ENCODE measurements at places on chromosomes 2 and 18.

GRCh38 chr2:224004105-224004695, 34.9 kb downstream of the SERPINE2 start:
- DNase-seq, result no peak

DNA sequence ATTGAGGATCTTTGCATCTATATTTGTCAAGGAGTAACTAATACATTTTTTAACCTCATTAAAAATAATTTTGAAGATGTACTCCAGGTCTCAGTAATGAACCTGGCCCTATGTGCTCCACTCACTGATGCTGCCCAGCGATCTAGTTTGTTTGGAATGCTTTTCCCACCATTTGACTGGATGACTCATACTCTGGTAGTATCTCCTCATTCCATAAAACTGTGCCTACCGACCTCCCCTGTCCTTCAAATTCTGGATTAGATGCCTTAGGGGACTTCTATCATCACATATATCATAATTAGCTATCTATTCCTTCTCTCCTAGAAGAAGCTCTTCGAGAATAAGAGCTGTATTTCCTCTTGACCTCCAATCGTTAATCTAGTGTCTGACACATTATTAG, 83.8 kb downstream of the FAM117B start:
- DNase-seq, result no peak

GRCh38 chr2:36165132-36165531, 190.4 kb upstream of the CRIM1 start:
- DNase-seq, result no peak

DNA sequence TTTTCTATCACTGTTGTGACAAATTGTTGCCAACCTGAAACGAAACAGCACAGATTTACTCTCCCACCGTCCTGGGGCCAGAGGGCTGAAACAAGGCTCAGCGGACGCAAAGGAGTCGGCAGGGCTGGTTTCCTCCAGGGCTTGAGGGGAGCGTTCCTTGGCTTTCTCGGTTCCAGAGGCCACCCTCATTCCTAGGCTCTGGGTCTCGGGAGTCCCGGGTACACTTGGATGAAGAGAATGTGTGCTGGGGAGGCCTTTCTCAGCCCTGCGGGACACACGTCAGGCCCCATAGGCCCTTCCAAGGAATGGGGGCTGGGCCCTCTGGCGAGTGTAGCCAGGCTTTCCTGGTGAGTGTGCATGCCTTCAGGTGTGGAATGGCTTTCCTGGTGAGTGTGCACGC, 287.3 kb upstream of the HS6ST1 start:
- DNase-seq, result no peak

GRCh38 chr2:171711351-171711750, 24.1 kb downstream of the DYNC1I2 start:
- DNase-seq, result no peak

DNA sequence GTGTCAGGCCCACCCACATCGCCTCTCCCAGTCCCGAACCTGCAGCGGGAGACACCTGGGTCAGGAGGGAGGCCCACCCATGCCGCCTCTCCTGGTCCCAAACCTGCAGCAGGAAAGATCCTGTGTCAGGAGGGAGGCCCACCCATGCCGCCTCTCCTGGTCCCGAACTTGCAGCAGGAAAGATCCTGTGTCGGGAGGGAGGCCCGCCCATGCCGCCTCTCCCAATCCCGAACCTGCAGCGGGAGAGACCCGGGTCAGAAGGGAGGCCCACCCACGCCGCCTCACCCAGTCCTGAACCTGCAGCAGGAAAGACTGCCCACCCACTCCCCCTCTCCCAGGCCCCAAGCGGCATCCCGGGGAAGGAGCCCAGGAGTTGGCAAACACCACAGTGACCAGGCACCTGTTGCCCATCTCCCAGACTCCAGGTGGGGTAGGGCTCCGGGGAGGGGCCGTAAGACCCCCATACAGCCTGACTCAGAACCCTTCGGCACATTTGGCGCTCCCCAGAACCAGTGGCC, 7.8 kb downstream of the SLC66A2 start:
- no peak for DNase-seq

- no peak for DNase-seq
These were observed 161.4 kb downstream of the RPIA start for GRCh38 chr2:88852753-88853402.

DNA sequence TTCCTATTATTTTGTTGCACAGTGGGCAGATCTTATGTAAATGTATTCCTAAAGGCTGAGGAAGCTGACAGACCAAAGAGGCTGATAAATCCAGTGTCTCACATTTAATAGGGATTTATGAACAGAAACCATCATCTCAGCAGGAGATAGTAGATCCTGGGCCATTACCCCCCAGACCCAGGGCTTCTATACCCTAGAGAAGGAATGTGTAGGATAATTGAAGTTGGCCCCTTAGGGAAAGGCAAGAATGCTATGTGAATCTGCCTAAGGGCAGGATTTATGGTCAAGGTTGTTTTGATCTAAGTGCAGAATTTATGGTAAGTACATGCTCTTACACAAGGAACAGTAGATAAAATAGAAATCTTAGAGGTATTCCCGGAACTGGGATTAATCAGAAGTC, 29.0 kb downstream of the RPL37A start:
- DNase-seq, result no peak

DNA sequence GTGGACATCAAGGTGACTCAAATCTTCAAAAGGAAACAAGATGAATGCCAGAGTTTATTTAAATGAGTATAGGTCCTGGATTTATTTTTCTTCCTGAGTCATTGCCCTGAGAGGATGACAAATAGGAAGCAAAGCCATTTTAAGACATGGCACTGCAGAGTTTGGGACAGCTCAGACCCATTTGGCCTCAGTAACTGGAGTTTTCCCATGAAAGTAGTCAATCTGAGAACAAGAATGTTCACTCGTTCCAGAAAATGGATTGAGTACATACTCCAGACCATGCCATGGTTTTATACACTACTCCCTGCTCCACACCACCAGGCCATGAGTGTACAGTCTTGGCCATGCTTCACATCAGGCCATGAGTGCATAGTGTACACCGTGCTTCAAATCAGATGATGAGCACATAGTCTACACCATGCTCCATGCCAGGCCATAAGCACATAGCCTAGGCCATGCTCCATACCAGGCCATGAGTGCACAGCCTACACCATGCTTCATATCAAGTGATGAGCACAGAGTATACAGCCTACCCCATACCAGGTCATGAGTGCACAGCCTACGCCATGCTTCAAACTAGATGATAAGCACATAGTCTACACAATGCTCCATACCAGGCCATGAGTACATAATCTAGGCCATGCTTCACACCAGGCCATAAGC, 202.4 kb downstream of the FBXO15 start:
- no peak for DNase-seq

- DNase-seq, result no peak
These were observed 24.8 kb upstream of the RPE start for GRCh38 chr2:209977386-209978239.

GRCh38 chr2:18428516-18428915, 131.9 kb downstream of the RDH14 start:
- no peak for DNase-seq

DNA sequence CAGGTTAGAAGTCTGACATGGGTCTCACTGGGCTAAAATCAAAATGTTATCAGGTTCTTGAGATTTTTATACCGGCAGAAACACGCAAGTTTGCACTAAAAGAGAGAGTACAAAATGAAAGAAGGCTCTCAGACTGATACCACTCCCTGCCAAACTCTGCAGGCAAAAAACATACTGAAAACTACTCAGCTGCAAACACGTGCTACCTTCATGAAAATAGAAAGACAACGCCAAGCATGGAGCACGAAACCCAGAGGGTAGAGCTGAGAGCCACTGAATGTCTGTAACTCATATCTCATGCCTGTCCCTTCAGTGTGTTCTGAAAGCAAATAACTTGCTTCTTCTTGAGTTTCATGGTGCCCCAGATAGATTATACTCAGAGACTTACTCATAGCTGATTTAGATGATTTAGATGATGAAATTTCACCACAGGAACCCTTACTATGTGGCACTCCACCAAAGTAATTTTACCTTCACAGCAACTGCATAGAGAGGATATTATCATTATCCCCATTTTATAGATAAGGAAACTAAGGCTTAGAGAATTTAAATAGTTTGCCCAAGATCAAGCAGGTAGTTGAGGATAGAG, 313.0 kb upstream of the SLC39A10 start:
- no peak for DNase-seq

DNA sequence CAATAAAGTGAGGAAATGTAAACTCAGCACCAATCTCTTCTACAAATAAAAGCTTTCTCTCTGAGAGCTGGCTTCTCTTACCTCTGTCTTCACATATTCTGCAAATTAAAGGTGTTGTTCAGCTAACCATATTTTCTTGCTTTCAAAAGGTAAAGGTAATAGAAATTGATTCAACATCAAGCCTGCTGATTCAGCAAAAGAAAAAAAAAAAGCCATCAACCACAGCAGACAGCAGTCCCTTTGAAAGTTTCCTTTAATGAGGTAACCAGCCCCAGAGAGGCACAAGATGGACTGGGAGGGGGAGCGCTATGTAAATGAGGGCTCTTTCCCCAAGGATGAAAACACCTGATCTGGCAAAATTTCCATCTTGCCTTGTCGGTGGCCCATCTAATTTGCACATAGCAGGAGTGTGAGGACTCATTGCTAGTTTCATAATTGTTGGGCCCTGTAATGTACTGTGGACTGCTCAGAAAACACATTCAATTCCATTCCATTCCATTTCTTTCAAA, 154.9 kb upstream of the SOX11 start:
- no peak for DNase-seq

GRCh38 chr18:64165906-64166305, 17.0 kb upstream of the LINC00305 start:
- DNase-seq, result no peak

DNA sequence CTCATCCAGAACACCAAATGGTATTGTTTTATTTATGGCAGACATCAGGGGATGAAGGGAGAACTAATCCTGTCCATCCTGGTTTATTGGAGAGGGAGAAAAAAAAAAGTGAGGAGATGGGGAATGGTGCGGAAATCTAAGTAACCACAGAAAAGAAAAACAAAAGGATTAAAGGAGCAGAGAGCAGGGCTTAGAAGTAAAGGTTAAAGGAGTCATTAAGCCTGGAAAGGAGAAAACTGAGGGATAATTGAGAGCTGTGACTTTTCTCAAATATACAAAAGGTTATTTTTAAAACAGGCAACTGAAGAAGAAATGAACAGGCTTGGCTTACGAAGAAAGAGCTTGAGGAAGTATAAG, 127.2 kb upstream of the PPP1CB start:
- DNase-seq, result no peak

- no peak for DNase-seq
These were observed 248.4 kb downstream of the HDAC4 start for GRCh38 chr2:239152239-239152915.

- no peak for DNase-seq
These were observed 407.2 kb downstream of the PTPRM start for GRCh38 chr18:7974200-7974874.

- DNase-seq, result no peak
These were observed 126.1 kb downstream of the MTX2 start for GRCh38 chr2:176395273-176395854.

DNA sequence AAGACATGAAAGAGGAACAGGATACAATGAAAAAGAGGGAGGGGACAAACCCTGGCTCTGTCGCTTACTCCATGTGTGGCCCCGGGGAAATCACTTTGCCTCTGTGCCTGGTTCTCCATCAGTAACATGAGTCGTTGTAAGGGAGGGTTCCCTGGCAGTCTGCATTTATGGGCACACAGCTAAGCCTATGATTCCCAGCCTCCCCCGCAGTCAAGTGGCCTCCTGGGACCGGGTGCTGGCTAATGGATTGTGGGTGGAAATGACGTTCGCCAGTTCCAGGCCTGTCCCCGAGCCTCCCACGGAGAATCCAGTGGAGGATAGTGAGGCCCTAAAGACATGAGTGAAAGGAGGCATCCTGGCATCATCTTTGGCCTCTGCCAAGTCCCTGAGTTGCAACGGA, 42.7 kb downstream of the SFXN5 start:
- DNase-seq, result no peak

DNA sequence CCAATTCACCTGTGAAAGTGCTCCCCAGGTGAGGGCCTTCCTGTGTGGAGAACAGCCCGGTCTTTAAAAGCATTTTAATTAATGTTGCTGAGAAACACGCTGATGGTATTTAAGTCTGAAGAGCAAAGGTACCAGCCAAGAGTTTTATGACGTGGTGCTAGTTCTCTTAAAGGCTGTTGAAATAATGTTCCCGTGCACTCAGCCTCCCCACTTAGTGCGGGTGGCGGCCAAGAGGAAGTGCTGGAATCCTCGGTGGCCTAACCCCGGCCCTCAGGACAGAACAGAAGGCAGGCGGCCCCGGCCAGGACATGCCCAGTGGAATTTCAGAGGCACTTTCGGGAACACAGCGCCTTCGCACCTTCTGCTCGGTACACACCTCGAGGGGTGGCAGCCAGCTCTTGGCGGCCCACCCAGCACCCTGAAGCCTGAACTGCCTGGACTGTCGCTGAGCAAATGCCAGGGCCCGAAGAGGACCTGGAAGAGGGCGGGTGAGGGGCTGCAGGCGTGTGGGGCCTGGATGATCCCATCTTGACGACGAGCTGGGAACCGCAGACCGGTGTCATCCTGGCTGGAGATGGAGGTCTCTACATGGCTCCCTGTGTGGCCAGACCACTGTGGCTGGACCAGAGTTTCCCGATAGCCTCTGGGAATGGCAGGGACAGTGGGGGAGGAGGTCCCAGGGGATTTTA, 142.9 kb downstream of the ASB1 start:
- no peak for DNase-seq

DNA sequence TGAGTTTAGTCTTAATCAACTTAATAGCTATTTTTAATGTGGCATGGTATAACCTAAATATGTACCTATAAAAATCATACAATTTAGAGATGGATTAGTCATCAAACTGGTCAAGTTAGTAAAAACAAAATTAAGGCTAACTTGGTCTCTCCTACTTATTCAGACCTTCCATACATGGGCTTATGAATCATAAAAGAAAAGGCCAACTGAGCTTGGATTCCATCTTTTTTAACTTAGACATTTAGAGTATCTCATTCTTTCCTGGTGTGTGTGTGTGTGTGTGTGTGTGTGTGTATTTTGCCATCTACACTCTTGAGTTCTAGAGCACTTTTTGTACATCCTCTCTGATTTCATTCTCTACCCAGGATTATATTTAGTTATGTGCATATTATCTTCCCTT, 637.5 kb downstream of the PLCL1 start:
- DNase-seq, result no peak

Data from urinary bladder (tissue), 4 donors.